NCI-H2171 (cell line): ENCODE measurements at places on chromosomes 16 and 17.
A peak's percentile ranks its signal among the peaks of the same experiment; 100 is the strongest.

DNA sequence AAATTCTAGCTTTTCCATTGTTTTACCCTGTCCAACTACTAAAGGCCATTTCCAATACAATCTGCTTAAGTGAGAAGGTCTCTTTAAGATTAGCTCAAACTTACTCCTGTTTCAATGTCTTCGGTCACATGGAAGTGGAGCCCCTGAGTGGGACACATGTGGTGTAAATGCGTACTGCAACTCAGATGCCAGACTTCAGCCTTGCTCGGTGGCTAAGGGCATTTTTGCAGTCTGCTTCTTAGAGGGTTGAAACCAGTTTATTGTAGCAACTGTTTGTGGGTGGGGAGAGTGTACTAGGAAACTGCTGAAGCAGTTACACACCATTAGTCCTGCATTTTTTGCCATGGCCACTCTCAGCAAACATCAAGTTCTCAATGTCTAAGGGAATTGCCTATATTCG, 140.6 kb downstream of the PARN start:
- peak; percentile 1 for DNase-seq

DNA sequence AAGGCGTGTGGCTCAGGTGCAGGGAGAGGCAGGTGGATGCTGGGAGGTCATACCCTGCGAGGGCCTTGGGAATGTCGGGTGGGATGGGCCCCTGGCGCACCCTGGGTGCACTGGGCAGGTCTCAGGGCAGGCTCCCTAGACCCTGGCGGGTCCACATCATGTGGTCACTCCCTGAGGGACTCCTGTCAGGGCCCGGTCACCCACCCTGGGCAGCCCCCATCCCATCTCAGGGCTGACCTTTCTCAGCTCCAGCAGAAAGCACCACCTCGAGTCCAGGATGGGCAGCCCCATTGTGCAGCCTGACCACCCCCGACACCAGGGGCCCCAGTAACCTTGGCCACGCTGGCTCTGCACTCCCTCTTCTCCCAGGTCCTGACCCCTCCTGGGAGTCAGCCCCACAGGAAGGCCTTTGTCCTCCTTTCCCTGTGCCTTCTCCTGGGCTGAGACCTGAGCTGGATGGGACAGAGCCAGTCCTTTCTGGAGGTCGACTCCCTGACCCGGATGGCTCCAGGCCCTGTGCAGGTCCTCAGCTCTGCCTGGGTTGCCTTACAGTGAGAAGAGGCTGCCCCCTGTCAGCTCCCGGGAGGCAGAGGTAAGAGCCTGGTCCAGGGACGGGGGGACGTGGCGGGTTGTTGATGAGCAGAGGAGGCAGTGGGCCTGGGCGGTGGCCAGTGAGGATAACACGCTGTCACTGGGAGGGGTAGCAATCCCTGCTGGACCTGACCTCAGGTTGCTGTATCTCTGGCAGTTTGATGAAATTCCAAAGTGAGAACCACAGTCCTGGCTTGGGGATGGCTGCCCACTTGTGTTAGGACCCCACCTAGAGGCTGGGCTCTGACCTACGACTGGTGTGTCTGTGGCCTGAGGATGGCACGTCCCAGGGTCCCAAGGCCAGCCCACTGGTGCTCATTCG, 77.9 kb downstream of the GOSR1 start:
- DNase-seq, result no peak

- DNase-seq, result peak; percentile 54
Observed at GRCh38 chr17:39026980-39027451, 59.8 kb upstream of the FBXO47 start.

DNA sequence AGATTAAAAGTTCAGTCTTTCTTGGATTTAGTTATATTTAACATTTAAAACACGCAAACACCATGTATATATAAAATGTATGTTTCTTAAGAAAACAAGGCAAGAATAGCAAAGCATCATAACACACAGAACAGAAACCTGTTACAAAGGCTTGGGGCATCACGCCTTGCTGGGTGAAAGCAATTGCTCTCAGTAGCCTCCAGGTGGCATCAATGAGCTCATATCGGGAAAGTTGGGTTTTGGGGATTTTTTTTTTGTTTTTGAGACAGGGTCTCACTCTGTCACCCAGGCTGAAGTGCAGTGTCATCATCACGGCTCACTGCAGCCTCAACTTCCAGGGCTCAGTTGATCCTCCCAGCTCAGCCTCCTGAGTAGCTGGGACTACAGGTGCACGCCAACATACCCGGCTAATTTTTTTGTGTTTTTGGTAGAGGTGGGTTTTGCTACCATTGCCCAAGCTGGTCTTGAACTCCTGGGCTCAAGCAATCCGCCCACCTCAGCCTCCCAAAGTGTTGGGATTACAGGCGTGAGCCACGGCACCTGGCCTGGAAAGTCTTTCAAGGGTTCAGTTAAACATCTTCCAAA, 56.9 kb downstream of the CYB5D2 start:
- peak; percentile 66 for DNase-seq

DNA sequence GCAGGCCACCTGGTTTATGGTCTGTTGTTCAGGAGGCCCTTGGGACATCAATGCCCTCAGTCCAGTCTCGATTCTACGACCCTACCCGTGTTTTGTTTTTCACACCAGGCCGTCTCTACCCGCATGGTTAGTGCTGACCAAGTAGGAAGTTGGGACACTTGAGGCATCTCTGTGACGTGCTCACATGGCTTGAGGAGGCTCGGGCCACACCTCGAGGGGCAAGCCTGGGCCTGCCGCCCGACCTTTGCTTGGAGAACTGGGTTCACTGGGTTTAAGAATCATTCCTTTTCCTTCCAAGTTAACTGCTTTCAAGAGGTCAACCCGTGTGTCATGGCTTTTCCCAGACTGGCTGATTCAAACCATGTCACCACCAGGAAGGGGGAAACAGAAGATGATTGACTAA, 86.8 kb downstream of the CMIP start:
- no peak for DNase-seq

GRCh38 chr17:16534236-16534635, 34.8 kb downstream of the ZNF287 start:
- DNase-seq, result no peak

GRCh38 chr16:11032922-11033291, 88.5 kb downstream of the CLEC16A start:
- DNase-seq, result no peak

DNA sequence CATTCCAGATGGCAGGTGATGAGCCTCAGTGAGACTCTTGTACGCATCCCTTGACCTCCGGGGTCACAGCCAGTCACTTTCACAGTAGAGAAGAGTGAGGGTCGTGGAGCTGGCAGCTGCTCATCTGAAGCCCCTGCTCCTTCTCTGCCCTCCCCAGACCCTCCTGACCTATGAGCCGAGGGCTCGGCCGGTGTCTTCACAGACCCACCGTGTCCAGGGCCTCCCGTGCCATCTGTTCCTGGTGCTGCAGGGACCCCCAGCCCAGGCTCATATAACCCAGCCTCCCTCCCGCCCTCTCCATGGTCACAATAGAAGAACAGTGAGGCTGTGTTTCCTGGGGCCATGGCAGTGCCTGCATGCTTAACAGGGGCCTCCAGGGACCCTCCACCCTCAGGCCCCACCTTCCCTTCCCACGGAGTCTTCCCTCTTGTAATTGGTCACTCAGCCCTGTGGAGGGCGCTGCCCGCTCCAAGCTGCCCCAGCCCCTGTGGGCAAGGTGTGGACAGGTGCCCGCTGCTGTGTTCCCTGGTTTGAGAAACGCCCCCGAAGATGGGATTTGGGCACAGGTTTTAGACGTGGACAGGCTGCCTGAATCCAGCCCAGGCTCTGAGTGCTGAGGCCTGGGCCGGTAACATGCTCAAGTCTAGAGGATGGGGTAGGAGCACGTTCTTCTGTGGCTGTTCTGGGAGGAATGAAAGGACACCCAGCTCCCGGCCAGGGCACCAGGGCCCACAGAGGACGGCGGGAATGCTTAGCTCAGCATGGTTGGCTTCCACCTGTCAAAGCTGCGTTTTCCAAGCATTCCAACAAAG, 38.7 kb downstream of the ACSF3 start:
- DNase-seq, result no peak

DNA sequence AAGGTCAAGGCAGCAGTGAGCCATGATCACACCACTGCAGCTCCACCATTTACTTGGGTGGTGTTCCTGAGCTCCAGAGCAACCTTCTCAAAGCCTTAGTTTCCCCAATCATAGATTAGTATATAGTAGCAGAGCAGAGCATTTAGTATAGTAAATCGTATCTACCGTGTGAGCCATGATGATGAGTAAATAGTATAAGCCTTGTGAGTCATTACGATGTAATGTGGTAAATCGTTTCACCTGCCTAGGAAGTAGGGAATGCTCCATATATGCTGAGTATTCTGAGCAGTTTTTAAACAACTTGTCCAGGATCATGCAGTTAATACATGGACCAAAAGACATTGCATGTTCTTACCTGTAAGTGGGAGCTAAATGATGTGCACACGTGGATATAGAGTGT, 66.4 kb downstream of the SCNN1B start:
- DNase-seq, result no peak

DNA sequence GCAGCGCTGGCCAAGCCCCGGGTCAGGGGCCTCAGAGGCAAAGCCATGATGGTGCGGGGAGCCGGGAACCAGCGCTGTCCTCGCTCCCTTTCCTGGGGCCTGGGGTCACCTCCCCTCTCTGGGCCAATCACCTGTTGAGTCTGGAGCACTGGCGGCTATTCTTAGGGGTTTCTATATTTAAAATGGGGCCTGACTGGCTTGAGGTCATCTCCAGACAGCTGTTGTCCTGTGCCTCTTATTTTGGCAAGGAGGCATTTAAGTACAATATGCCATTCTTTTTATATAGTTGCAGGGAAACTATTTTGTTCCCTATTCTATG, at the start of gene COX6A2:
TSS of gene COX6A2 (minus strand) at position 82 of the 319 bp plus-strand sequence. CDS start at position 47, 35 bp downstream.
- no peak for DNase-seq

DNA sequence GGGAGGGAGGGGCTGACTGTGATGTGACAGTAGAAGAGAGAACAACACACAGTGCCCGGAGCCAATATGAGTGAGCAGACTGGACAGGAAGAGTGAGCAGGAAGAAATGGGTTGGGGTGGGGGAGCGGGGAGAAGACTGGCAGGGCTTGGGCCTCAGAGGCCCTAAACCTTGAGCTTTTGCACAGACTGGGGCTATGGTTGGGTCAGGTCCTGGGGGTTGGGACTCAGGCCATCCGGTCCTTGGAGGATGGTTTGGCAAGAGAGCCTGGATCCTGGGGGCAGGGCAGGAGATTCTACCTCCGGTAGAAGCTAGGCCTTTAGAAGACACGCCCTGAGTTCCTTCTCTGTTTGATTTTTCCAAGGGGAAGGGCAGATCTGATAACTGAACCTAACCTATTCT, 1.1 kb downstream of the CAMTA2 start:
- no peak for DNase-seq

GRCh38 chr17:49987681-49988441, 7.2 kb downstream of the DLX3 start:
- peak; percentile 76 for DNase-seq

DNA sequence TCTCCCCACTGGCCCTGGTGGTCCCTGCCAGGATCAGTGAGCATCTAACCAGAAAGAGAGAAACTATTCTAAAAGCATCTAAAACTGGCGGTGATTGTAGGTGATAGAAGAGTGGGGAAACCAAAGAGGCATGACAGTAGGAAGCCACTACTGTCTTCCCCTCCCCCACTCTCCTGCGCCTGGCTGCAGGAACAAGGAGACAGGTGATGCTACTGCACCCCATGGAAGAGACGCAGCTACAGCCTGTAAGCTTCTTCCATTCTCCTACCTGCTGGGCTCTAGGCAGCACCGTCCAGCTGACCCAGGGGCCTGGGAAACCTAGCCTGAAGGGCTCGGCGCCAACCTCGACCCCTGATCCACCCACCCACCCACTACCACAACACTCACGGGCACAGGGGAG, 32.4 kb upstream of the CSNK2A2 start:
- DNase-seq, result no peak

DNA sequence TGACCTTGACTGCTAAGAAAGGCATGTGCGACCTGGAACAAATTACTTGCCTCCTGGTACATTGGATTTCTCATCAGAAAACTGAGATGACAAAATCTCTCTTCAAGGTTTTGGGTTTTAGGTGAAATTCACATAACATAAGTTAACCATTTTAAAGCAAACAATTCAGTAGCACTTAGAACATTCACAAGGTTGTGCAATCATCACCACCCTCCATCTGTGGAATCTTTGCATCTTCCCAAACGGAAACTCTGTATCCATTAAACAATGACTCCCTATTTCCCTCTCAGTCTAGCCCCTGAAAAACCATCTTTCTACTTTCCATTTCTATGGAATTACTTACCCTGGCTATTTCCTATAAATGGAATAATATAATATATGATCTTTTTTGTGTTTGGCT, 42.2 kb upstream of the BRD7 start:
- no peak for DNase-seq
